ENCODE measurements at places on chromosomes 5 and 9.

DNA sequence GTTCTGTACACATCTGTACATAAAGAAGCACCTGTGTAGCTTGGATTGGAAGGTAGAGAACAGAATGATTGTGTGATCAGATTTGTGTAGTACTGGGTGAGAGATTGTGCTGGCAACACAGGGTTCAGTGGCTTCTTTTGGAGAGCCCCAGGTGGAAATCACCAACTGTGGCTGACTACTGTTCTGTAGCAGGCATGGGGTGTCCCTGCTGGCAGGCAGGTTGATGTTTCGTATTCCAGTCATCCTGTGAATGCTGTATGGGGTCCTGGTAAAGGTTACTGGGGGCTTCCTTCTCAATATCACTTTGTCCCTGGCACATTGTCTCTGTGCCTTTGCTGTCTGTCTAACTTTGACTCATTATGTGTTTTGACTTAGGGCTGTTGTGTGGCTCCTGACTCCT is 5.3 kb downstream of the ASPN start:
- no peak for DNase-seq

- no peak for DNase-seq
Measured at GRCh38 chr5:68445257-68446069, 229.9 kb downstream of the PIK3R1 start.

DNA sequence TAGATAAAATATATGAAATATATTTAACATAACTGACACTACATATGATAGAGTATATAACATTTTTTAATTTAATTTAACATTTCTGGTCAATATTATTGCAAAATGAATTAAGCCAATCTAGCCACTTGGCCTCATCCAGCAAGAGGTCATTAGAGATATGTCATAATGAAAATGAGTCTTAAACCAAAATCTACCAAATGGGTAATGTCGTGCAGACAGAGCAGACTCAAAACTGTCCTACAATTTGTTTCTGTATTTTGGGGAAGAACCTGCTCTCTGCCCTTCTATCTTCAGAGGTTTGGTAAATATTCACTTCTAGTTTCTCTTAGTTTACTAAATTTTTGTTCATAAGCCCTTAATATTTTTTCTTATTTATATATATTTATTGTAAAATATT is 61.4 kb downstream of the ARHGEF28 start:
- DNase-seq = no peak

- DNase-seq = no peak
Measured at GRCh38 chr5:114988096-114988495, 181.6 kb downstream of the TRIM36 start.

DNA sequence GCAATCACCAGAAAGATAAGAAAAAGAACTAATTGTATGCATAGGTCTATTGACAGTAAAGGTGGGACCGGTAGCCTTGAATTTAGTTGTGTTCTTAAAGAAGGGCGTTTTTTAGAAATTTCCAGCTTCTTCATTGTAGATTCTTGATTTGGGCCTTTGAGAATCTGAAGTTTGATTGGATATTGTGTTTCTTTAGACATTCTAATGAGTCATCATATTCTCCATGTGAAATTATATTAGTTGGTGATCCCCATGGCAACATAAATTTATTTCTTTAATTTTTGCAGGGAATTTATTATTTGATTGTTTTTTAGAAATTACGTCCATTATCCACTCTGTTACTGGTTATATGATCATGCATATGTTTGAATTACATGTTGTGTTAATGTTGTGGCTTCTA is 63.6 kb downstream of the MAN2A1 start:
- no peak for DNase-seq

DNA sequence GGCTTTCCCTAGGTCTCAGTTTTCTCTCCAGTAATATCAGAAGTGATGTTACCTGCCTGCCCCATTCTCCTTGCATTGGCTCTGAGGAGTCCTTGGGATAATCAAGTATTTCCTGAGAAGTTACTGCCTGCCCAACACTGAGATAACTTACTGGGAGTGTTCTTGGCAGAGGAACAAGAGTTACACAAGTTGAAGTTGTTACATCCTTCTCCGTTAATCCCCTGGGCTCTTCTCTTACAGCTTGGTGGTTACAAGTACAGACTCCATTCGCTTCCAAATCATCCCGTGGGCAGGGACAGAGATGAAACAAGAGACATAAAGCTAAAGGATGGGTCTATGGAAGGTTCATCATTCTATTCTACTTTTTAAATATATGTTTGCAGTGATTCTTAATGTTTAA is 74.1 kb upstream of the SAP30L start:
- DNase-seq = no peak

- no peak for DNase-seq
Measured at GRCh38 chr5:83877911-83878706, 157.5 kb upstream of the HAPLN1 start.

Data from SW 1271 (cell line).